Caudate nucleus (tissue), 63 donors: ENCODE measurements at places on chromosomes 13 and 19.
A peak's percentile ranks its signal among the peaks of the same experiment; 100 is the strongest.

DNA sequence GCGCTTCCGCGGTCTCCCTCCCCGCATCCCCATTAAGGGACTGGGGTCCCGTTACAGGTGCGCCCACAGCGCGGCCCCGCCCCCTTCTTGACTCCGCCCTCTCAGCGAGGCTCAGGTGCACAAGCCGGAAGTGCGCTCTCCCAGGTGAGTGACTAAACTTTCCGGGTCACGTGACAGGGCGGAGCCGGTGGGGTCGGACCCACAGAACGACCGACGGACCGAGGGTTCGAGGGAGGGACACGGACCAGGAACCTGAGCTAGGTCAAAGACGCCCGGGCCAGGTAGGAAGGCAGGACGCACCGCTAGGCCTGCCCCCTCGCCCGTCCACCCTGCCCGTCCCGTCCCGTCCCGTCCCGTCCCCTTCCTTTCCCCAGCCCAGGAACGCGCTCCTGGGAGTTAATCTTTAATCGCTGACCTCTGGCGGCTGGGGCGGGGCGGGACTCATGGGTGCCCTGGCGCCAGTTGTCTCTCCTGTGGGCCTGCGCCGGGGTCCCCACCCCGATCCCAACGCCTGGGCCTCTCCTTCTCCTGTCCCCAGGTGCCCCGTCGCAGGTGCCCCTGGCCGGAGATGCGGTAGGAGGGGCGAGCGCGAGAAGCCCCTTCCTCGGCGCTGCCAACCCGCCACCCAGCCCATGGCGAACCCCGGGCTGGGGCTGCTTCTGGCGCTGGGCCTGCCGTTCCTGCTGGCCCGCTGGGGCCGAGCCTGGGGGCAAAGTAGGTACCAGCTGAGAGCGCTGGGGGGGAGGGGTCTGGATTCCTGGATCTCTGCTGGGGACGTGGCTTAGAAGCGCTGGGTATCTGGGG, at the start of gene CRB3:
TSS of gene CRB3 (plus strand) at position 202 of the 804 bp plus-strand sequence. CDS start at position 633, 431 bp downstream.
- no peak for DNase-seq

- peak; percentile 6 for DNase-seq
Observed at GRCh38 chr13:59112221-59112718, 1051.5 kb downstream of the DIAPH3 start.

DNA sequence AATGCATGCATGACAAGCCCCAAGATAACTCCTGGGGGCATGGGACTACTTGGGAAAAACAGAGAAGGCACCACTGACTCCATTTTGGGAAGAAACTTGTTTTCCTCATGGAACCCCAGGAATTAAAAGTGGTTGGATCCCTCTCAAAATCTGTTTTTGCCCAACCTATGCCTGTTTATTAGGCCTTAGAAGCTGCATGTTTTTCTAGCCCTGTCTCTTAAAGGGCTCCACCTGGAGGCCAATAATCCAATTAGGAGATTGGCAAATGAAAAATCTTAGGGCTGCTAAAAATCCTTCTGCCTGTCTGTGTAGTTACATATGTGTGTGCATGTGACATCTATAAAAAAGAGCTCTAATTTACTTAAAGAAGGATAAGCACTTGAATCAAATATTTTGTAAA, 26.9 kb downstream of the MED4 start:
- no peak for DNase-seq

DNA sequence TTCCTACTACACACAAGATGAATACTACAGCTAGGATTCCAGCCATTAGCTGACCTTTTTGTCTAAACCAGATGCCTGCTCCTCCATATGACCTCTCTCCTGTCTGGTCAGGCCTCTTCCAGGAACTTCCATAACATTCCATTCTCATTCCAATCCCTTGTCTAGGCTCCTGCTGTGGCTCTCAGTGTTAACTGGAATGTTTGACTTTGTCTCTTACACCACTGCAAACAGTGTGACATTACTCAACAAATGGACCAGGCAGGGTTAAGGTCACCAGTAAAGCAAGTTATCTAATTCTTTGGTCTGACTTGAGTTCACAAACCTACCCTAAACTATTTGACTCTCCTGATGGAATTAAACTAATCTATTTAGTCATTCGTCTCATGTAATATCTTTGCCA, 2.1 kb upstream of the GPC6 start:
- DNase-seq: no peak

- peak; percentile 10 for DNase-seq
Observed at GRCh38 chr19:51607920-51608562, 22.2 kb downstream of the SIGLEC5 start.

DNA sequence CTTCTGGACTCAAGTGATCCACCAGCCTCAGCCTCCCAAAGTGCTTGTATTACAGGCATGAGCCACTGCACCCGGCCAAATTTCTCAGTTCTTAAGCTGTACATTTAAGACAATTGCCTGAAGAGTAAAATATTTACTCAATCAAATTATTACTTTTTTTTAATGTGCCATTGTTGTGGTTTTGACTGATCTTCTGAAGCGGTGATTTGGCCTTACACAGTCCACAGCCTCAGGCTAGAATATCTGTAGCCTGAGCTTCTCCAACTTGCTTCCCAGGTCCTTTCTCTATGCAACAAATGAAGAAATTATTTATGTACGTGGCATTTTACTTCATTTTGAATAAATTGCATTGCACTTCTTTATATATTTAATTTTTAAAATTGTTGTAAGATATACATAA, 281.3 kb downstream of the KLF5 start:
- DNase-seq: no peak

DNA sequence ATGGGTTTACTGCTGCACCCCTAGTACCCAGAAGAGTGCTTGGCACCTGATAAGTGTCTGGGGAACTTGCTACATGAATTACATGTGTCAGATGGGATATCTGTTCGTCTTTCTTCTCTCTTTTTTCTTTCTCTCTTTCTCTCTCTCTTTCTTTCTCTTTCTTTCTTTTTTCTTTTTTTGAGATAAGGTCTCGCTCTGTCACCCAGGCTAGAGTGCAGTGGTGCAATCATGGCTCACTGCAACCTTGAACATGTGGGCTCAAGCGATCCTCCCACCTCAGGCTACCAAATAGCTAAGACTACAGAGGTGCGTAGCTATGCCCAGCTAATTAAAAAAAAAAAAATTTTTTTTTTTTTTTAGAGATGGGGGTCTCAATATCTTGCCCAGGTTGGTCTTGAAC, 6.1 kb downstream of the CADM4 start:
- no peak for DNase-seq

GRCh38 chr19:35002037-35002535, 2.0 kb downstream of the GRAMD1A start:
- DNase-seq: no peak

- no peak for DNase-seq
Observed at GRCh38 chr13:52615812-52616211, 26.4 kb upstream of the HNRNPA1L2 start.

GRCh38 chr19:51704626-51705025, 11.5 kb downstream of the SPACA6 start:
- DNase-seq: no peak

GRCh38 chr13:34383728-34384127, 558.3 kb upstream of the NBEA start:
- DNase-seq: no peak

DNA sequence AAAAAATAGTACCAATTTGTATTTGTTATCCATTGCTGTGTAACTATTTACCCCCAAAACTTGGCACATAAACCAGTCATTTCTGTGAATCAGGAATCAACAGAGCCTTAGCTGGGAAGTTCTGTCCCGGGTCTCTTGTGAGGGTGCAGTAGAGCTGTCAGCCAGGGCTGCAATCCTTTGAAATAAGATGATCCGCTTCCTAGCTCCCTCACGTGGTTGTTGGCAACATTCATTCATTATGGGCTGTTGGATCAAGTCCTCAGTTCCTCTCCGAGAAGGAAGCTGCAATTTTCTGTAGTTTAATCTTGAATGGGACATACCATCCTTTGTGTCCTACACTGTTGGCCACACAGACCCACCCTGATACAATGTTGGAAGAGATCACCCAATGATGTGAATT, 277.2 kb downstream of the SUCLA2 start:
- DNase-seq: no peak

GRCh38 chr19:18364826-18365528, 21.0 kb upstream of the GDF15 start:
- no peak for DNase-seq

GRCh38 chr19:58274771-58275201, 4.0 kb upstream of the ZNF8 start:
- no peak for DNase-seq

- no peak for DNase-seq
Observed at GRCh38 chr19:45477713-45478453, 10.1 kb downstream of the FOSB start.

DNA sequence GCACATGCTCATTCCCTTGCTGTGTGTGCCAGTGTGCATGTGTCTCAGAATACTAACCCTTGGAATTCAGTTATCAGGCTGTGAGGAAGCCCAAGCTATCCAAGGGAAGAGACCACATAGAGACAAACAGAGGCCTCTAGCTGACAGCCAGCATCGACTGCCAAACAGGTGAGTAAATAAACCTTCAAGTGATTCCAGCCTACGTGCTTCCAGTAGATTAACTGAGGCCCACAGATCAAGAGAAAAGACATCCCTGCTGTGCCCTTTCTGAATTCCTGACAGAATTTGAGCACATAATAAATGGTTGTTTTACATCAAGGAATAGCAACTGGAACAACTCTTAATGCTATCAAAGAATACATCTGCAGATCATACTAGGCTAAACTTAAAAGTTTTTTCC, 17.5 kb downstream of the ZC3H13 start:
- DNase-seq: no peak

- no peak for DNase-seq
Observed at GRCh38 chr13:98809345-98809777, 56.9 kb upstream of the SLC15A1 start.

- no peak for DNase-seq
Observed at GRCh38 chr19:22446605-22447004, 24.5 kb upstream of the ZNF98 start.

GRCh38 chr13:60170414-60170813, 6.7 kb upstream of the DIAPH3 start:
- DNase-seq: no peak

DNA sequence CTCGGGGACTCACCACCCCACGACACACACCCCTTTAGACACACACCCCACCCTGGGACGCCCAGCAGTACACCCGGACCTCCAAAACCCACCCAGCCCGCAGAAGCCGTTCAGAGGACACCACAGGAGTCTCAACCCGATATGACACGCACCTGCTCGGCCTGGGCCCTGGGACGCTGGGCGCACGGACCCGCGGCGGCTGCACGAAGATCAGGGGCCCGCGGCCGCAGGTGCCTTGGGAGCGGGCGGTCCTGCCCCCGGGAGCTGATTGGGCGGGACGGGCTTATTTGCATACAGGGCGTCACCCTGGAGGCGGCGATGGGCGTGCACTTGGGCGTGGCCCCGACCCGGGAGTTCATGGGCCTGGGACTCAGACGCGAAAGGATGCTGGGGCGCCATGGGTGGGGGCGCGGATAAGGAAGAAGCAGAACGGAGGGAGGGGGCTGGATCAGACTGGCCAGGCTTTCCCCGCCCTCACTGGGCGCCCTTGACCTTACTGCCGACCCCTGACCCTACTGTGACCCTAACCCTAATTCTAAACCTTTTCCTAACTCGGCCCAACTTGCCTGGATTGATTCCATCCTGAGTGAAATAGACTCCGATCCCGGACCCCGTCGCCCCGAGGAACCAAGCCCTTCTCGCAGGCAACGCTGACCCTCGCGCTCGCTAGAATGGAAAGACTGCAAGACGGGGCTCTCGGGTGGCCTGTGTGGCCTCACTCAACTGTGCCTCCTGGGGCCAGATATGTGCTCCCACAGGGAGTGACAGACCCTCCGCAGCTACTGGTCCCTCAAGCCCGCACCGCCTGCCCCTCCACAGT, at the start of gene MEF2B:
TSS of gene MEF2B (minus strand) at position 211 of the 820 bp plus-strand sequence. CDS start 19,528 bp downstream, outside the sequence.
- no peak for DNase-seq

- DNase-seq: no peak
Observed at GRCh38 chr13:33366469-33367062, 81.0 kb upstream of the STARD13 start.

DNA sequence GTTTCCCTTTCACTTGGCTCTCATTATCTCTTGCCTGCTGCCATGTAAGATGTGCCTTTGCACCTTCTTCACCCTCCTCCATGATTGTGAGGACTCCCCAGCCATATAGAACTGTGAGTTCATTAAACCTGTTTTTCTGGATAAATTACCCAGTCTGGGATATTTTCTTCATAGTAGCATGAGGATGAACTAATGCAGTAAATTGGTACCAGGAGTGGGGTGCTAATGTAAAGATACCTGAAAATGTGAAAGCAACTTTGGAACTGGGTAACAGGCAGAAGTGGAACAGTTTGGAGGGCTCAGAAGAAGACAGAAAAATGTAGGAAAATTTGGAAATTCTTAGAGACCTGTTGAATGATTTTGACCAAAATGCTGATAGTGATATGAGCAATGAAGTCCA, 487.4 kb downstream of the LMO7 start:
- DNase-seq: no peak

- DNase-seq: no peak
Observed at GRCh38 chr19:28737021-28737895, 475.7 kb downstream of the UQCRFS1 start.

- DNase-seq: no peak
Observed at GRCh38 chr19:54661846-54662481, 821 bp upstream of the LILRB4 start.

GRCh38 chr13:51547425-51548176, 36.7 kb upstream of the WDFY2 start:
- no peak for DNase-seq
